ENCODE measurements at places on chromosomes 12 and 14.

DNA sequence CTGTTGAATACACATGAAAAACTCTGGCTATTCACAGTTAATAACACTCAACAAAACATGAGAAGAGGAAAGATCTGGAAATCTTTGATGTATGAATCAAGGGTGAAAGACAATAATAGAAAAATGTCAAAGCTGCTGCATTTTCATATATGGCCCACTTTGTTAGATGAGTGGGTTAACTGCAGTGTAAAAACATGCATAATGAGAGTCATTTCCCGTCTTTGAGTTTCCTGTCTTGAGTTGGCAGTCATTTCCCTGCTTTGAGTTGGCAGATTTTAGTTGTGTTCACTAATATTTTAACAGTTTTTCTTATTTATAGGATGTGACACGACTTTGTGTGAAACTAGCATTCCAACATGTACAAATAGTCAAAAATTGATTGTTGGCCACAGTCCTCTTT, 87.9 kb upstream of the PTPRQ start:
- no peak for DNase-seq

DNA sequence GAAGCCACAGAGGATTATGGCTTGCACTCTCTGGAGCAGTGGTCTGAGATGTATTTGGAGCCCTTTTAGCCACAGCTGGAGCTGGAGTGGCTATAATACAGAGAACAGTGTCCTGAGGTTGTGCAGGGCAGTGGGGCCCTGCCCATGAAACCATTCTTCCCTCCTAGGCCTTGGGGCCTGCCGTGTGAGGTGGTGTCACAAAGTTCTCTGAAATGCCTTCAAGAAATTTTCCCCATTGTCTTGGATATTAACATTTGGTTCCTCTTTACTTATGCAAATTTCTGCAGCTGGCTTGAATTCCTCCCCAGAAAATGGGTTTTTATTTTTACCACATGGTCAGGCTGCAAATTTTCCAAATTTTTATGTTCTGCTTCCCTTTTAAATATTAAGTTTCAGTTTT, 79.3 kb downstream of the UNC79 start:
- no peak for DNase-seq

DNA sequence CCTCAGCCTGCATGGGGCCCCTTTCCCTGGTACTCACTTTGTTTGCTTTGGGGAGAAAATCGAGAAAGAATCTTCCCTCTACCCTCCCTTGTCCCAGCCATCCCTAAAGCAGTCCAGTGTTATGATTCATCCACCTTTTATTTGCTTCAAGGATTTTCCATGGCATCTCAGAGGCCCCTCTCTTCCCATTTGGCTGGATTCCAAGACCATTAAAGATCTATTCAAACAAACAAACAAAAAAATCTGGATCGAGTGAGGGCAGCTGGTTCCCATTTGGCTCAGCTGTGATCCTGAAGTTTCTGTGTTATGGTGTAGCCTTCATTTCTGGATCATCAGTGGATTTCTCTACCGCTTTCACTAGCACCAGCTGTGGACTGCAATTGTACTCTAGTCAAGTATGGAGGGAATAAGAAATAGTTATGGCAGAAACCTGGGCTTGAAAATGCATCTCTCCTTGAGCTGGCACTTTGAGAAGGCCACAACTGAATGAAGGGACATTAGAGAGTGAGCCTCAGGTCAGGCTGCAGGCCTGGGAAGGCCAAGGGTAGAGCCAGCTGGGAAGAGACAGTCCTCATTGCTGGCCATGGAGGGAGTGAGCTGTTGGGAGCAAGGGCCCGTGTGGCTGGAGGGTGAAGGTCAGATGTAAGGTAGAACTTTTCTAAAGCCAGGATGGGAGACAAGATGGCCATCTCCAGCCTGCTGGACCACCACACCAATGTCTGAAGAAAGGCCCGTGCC, 13.7 kb downstream of the KRT71 start:
- no peak for DNase-seq

- DNase-seq: no peak
Measured at GRCh38 chr12:109461049-109461845, 15.9 kb downstream of the KCTD10 start.
